ENCODE measurements at places on chromosomes 3 and 15.

DNA sequence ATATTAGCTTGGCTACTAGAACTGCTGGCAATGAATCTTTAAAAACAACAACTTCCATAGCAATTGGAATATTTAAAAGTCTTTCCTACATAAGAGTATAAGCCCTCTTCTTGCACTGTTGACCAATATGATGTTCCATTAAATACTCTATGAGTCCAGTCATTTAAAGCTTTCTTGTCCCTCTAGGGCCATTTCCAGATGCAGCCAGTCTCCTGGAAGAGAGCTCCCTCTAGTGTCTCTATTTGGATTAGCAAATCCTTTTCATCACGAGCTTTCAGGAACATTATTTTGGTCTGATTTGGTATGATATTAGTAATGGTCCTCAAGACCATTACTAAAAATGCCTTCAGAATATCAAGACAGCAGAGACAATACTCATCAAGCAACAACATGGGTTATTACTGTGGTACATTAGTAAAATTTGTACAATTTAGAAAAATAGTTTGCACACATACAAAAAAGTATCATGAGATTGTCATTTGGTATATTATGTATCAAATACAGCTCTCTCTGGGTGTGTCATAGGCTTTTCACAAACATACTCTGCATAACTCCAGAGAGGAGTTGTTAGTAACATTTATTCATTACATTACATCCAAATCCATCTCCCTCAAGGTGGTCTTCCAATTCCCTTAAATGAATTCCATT is 101.3 kb downstream of the DPH6 start:
- DNase-seq, result no peak

- DNase-seq, result no peak
Measured at GRCh38 chr15:49190586-49190985, 20.5 kb downstream of the GALK2 start.

DNA sequence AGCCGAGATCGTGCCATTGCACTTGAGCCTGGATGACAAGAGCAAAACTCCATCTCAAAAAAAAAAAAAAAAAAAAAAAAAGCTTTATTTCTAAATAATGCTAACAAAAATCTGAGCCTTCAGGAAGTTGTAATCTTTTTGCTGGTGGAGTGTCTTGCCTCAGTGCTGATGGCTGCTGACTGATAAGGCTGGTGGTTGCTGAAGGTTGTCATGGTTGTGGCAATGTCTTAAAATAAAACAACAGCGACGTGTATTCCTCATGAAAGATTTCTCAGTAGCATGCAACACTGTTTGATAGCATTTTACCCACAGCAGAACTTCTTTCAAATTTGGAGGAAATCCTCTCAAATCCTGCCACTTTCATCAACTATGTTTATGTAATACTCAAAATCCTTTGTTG is 77.4 kb upstream of the PTPRG start:
- DNase-seq, result no peak

GRCh38 chr3:114745322-114746240 is 401.5 kb downstream of the ZBTB20 start:
- no peak for DNase-seq

GRCh38 chr15:89406940-89407607 is 72.5 kb upstream of the POLG start:
- peak; percentile 61 for DNase-seq

- no peak for DNase-seq
Measured at GRCh38 chr15:78987556-78988360, 42.9 kb upstream of the CTSH start.

Data from activated CD8-positive, alpha-beta memory T cell treated with anti-CD3 and anti-CD28 coated beads, Interleukin-2, amount 50 U/mL, for 48 hours (primary cell).